Activated CD4-positive, alpha-beta T cell treated with anti-CD3 and anti-CD28 coated beads for 1 hour (primary cell): ENCODE measurements at places on chromosomes 7 and 10.
A peak's percentile ranks its signal among the peaks of the same experiment; 100 is the strongest.

- DNase-seq = no peak
These were observed 241.5 kb downstream of the CACNA2D1 start for GRCh38 chr7:82202107-82202506.

DNA sequence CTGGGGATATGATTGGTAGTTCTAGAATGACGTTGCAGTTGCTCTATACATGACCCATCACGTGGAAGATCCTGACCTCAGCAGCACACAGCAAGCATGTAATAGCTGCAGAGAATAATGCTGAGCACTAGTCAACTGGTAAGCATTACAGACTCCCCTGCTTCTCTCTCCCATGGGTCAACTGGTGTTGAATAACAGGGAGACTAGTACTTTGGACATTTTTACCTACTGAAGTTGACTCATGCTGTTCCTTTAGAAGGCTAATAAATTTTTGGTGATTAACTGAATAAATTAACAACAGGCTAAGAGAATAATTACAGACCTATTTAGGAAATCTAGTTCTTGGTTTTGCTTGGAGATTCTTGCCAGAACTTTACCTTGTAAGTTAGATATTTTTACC is 234.1 kb downstream of the AUTS2 start:
- no peak for DNase-seq

DNA sequence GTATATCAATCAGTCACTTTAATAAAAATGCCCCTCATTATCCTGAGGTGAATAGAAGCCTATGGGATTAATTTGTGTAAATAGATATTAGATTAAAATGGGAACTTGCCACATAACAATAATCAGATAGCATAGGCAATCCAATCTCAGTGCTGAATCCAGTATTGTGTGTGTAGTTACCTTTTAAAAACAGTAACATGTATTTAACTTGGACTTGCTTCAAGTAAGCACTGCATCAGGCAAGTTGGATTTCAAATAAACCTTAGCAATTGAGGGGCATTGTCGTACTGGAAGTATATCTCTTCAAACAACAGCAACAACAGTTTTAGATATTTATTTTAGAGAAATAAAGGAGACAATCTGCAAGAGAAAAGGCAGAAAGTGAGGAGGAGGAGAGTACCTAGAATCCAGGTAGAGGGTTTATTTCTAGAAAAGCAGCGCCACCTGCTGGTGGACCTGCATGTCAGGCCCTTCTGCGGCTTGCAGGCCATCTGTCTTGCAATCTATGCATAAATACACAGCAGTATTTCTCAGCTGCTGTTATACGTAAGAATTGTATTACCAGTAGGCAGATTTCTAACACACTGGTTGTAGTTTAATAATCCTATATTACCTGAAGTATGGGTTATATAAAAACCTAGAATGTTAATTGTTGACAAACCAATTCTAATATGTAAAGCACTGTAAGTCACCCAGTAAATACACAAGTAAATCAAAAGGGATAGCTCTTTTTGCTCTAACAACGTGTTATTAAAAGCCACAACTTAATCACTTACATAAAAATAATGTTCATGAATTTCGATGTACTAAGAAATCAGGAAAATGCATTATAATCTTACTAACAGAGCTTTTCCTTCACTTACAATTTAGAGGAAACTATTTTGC is 652.8 kb downstream of the KCNMA1 start:
- DNase-seq = peak; percentile 25

GRCh38 chr7:148115308-148115707 is 475.3 kb upstream of the C7orf33 start:
- DNase-seq = no peak

GRCh38 chr7:117385363-117386109 is 41.8 kb downstream of the ASZ1 start:
- no peak for DNase-seq

GRCh38 chr10:10587744-10588393 is 429.8 kb upstream of the CELF2 start:
- DNase-seq = no peak

- DNase-seq = no peak
These were observed 10.9 kb downstream of the OGDH start for GRCh38 chr7:44617225-44617890.

- DNase-seq = no peak
These were observed 64.6 kb downstream of the FAS start for GRCh38 chr10:89055159-89055558.

GRCh38 chr7:55065079-55065478 is 46.3 kb downstream of the EGFR start:
- no peak for DNase-seq

- DNase-seq = no peak
These were observed 1.8 kb downstream of the SH2D4B start for GRCh38 chr10:80539421-80540031.

DNA sequence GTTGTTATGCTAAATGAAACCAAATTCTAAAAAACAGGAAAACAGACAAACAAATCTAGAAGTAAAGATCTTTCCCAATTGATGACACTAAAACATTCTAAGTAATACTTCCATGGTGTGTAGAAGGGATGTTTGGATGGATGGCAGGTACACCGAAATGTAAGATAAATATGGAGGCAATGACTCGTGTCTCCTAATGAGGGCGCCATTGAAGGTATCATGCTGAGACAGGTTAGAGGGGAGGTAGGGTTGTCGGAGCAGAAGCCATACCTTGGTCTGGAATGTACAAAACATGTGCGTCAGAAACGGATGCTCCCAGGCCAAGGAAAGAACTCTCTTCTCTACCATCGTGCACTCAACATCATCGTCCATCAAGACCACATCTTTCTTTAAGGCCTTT is 101.4 kb downstream of the PRKCQ start:
- DNase-seq = no peak

- DNase-seq = no peak
These were observed 149.2 kb upstream of the COL1A2 start for GRCh38 chr7:94245500-94245899.

DNA sequence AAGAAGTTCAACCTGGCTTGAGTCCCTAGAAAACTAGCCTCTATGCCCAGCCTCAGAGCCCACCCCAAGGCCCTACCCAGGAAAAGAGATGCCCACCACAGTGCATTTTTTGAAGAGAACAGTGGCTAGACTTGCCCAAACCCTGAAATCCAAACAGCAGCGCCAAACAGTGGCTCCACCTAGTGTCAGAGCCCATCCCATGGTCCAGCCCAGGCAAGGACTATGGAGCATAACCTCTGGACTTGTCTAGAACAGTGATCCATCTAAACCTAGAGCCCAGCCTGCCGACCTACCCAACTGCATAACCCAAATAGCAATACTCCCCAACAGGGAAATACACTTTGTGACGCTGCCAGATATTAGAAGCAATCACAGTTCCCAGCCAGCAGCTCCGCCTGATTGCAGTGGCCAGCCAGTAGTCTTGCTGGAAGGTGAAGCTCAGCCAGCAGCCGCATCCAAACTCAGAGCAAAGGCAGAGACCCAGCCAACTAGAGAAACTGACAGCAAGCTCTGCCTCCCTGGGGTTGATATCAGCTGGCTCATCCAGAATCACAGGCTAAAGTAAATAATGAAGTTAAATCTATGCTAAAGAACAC is 44.5 kb downstream of the HBP1 start:
- DNase-seq = no peak

DNA sequence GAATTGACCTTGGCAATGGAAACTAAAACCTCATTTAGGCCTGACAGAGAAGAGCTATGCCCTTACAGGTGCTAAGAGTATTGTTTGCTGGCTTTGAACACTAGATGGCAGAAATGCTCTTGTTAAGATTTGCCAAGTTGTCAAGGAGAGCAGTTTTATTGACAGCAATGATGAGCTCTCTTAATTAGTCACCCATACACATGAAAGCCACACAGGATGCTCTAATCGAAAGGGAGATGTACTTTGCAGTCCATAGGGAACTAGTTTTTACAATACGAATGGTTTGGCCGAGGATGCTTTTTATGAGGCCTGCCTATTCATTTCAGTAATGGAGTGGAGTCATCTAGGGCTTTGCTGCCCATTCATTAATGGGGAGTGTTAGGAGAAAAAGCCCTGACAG is 45.4 kb upstream of the MBL2 start:
- no peak for DNase-seq

GRCh38 chr10:1597370-1598146 is 139.8 kb downstream of the ADARB2 start:
- no peak for DNase-seq

GRCh38 chr7:155754165-155754564 is 58.1 kb downstream of the SHH start:
- DNase-seq = no peak

DNA sequence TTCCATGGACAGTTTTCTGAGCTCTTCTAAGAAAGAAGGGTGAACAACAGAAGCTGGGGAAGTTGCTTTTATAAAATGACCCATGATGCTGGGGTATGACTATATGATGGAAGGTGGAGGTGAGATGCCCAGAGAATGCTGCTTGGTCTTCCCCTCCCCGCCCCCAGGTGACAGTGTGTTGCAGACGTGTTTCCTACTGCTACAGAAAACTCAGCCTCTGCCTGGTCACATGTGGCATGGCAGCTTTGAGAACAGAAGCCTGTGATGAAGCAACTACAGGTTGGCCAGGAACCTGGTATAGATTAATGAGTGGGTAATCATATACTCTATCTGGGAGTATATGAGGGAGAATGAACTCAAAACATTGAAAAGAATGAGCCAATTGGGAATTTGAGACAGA is 67.1 kb downstream of the MTURN start:
- DNase-seq = no peak

- peak; percentile 27 for DNase-seq
These were observed 16.8 kb downstream of the TRIM8 start for GRCh38 chr10:102660888-102661657.

DNA sequence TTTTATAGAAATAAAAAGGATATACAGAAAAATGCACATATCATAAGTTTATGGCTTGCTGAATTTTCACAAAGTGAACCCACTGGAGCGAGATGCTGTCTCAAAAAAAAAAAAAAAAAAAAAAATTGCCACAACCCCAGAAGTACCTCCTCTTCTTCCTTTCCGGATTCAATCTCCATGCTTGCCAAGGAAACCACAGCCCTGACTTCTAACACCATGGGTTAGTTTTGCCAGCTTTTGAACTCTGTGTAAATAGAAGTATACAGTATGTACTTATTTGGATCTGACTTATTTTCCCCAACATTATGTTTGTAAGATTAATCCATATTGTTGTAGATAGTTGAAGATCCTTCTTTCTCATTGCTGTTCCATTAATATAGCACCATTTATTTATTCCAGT is 40.0 kb downstream of the FANK1 start:
- DNase-seq = no peak

DNA sequence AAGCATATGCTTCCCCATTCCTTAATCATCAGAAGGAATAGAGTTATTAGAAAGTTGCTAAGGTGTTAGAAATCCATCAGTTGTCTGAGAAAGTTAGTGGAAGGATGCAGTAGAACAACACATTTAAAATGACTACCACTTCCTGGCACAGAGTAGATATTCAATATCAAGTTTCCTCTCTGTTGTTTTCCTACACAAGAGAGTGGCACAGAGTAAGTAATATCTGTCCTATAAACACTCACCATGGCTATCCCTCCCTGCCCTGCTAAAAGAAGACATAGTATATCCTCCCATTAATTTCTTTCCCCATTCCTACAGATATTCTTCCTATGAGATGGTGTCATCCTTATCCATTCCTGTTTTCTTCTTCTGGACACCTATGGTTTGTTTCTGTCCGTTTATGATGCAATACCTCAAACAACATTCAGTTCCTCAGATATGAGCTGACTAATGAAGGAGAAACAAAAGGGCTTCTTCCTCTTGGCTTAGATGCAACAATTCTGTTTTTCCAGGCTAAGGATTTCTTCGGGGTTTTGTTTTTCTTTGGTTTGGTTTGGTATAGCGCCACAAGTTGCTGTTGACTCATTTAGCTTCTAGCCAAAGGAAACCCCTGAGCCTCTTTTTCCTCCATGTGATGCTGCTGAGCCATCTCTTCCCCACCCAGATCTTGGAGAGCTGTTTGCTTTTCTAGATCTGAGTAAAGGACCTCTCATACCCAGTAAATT is 32.9 kb upstream of the BPGM start:
- no peak for DNase-seq

DNA sequence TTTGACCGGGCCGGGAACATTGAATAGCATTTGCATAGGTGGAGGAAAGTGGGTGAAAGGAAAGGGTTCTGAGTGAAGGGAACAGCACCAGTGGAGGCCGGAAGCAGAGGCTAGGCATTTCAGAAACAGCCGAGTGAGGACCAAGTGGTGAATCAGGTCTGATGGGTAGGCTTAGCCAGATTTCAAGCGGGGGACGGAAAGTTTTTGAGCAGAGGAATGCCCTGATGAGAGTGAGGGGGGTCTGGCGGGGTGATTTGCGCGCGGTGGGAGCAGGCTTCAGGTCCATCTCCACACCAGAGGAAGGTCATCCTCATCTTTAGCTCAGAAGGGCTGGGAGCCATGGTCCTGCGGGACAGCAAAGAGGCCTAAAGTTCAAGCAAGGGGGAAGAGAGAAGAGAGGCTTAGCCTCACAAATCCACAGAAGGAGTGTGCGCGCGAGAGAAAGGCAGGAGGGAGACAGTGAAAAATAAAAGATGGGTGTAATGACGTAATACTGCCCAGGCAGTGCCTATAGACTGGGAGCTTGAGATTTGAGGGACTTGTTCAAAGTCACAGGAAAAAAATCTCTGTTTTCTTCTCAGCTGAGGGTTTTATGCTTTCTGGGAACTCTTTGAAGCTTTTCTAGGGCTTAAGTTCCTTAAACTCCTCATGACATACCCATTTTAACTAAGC is 1.0 kb upstream of the DENND2A start:
- DNase-seq = no peak

- DNase-seq = no peak
These were observed 14.0 kb downstream of the CYP3A7 start for GRCh38 chr7:99720800-99721595.

GRCh38 chr10:48505394-48506112 is 99.3 kb downstream of the ARHGAP22 start:
- DNase-seq = no peak

GRCh38 chr10:93073539-93074146 is at the start of gene CYP26A1:
TSS of gene CYP26A1 (plus strand) at chr10:93073893. CDS start at chr10:93073935, 42 bp downstream.
- no peak for DNase-seq

DNA sequence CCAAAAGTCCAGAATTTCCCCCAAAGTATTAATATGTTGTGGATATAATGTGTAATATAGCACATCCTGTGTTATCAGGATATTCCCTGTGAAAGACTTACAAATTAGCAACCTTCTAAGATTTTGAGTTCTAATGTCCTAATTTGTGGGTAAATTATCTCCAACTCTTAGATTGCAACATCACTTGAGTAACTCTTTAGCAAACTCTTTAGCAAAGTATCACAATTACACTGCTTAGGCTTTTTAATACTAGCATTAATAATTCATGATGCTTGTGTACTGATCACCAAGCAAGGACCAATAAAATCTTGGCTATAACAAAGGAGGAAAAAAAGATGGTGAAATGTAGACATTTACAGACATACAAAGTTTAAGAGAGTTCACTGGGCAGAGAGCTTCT is 27.7 kb downstream of the HIP1 start:
- DNase-seq = no peak
